EL (cell line): ENCODE measurements at places on chromosomes 7 and 10.

- DNase-seq: no peak
These were observed 41.9 kb upstream of the FAM180A start for GRCh38 chr7:135790371-135790977.

- no peak for DNase-seq
These were observed 26.9 kb upstream of the MKLN1 start for GRCh38 chr7:131300572-131301466.

- DNase-seq: no peak
These were observed 942.9 kb downstream of the NRG3 start for GRCh38 chr10:82817676-82818422.

DNA sequence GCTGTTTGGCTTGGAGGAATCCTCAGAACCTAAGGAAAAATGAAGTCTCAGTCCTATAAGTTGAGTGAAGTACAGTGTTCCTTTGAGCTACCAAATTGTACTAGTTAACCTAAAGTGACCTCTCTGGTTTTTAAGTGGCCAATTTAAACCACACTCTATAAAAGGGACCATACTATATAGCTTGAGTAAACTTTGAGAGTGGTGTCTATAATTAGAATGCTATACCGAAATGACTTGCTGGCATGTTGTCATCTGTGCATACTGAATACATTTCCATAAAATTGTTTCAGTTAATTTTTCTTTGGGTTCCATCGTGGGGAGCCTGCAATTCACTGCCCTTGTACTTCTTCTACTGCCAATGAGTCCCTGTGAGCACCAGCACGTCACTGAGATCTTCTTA lies 151.1 kb downstream of the DKK1 start:
- no peak for DNase-seq

- DNase-seq: no peak
These were observed 16.6 kb downstream of the FBH1 start for GRCh38 chr10:5906651-5907050.

DNA sequence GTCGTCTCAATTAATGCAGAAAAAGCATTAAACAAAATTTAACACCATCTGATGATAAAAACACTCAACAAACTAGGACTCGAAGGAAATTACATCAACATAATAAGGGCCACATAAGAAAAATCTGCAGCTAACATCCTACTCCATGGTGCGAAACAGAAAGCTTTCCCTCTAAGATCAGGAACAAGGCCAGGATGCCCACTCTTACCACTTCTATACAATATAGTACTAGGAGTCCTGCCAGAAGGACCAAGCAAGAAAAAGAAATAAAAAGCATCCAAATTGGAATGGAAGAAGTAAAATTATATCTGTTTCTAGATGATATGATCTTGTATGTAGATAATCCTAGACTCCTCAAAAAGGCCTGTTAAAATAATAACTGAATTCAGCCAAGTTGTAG lies 143.8 kb upstream of the GPR22 start:
- no peak for DNase-seq

GRCh38 chr7:77698042-77698625 lies 1.9 kb downstream of the RSBN1L start:
- no peak for DNase-seq

DNA sequence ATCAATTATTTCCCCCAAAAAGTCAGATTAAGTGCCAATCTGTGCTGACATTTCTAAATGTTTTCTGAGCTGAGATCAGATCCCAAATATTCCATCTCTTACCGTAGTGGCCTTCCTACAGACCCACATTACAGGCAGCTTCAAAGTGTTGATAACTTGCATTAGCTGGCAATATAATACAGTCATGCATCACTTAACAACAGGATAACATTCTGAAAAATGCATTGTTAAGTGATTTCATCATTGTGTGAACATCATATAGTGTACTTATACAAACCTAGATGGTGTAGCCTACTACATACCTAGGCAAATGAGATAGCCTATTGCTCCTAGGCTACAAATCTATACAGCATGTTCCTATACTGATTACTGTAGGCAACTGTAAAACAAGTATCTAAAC lies 22.4 kb downstream of the SLC25A13 start:
- no peak for DNase-seq

- no peak for DNase-seq
These were observed 78.0 kb downstream of the VWDE start for GRCh38 chr7:12325646-12326045.

DNA sequence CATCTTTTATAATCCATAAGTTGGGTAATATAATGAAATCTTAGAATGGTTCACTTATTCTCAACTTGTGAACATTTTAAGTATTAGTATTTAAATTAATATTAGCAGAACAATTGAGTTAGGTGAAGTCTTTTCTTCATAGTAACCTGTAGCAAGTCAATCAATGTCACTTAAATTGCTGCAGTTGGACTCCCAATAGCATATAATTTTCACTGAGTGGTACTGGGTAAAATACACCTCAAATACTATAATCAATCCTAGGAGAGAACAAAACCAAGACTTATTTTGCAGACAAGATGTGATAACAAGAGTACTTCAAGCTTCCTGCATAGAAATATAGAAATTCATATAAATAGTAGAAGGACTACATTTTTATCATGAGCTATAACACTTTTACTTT lies 677.9 kb upstream of the LRRN3 start:
- no peak for DNase-seq

- DNase-seq: no peak
These were observed 90.9 kb downstream of the MLLT10 start for GRCh38 chr10:21624951-21625350.

DNA sequence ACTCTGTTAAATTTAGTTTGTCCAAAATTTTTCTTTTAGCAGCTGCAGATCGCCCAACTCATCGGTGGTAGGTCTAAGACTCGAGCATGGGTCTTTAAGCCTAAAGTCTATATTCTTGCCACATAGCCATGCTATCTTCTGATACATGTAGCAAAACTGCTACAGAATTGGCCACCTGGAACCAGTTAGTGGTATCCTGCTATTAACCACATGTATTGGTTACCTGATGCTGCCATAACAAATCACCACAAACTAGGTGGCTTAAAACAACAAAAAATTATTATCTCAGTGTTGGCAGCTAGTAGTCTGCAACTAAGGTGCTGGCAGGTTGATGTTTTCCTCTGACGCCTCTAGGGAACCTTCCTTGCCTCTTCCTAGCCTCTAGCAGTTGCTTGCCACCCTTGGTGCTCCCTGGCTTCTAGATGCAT lies 96.7 kb upstream of the PIK3CG start:
- DNase-seq: peak; percentile 33

- no peak for DNase-seq
These were observed 888 bp downstream of the SLC18A2 start for GRCh38 chr10:117241541-117242462.
